SJSA1 (cell line): ENCODE measurements at places on chromosomes 16 and 17.

DNA sequence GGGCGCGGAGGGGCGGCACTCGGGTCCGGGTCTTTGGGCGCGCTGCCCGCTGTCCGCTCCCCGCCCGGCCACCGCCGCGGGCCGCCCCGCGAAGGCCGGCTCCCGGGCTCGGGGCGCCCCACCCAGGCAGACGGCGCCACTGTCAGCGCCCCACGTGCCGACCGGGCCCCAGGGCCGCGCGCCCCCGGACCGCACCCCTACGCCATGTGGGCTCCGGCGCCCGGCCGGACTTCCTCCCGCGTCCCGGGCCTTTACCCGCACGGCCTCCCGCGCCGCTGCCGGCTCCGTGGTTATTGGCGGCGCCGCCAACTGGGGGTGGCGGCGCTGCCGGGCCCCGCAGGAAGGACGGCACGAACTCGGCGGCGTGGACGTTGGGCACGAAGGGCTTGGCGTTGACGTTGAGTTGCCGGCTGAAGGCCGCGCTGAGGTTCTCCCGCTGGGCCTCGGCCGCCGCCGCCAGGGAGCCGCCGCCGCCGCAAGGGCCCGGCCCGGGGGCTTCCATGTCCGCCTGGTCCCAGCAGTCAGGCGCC lies 577 bp downstream of the GSPT1 start:
- no peak for DNase-seq

GRCh38 chr17:44467108-44467507 lies 36.1 kb downstream of the GPATCH8 start:
- no peak for DNase-seq

DNA sequence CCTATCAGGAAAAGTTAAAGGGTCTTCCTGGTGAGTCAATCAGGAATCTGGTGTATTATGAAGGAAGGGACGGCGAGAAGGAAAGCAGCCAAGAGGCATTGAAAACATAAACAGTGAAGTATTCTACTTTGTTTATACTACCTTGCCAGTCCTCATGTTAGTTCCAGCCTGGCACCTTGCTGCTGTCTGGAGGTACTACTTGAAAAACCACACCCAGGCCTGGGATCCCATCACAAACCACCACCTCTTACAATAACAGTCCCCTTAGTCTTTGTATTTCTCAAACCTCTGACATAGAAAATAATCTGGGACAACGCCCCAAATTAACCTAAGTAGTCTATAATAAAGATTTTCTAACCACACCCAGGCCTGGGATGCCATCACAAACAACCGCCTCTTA lies 676.7 kb upstream of the SOX9 start:
- peak; percentile 27 for DNase-seq

GRCh38 chr17:82883419-82884031 lies 43.7 kb upstream of the ZNF750 start:
- no peak for DNase-seq

DNA sequence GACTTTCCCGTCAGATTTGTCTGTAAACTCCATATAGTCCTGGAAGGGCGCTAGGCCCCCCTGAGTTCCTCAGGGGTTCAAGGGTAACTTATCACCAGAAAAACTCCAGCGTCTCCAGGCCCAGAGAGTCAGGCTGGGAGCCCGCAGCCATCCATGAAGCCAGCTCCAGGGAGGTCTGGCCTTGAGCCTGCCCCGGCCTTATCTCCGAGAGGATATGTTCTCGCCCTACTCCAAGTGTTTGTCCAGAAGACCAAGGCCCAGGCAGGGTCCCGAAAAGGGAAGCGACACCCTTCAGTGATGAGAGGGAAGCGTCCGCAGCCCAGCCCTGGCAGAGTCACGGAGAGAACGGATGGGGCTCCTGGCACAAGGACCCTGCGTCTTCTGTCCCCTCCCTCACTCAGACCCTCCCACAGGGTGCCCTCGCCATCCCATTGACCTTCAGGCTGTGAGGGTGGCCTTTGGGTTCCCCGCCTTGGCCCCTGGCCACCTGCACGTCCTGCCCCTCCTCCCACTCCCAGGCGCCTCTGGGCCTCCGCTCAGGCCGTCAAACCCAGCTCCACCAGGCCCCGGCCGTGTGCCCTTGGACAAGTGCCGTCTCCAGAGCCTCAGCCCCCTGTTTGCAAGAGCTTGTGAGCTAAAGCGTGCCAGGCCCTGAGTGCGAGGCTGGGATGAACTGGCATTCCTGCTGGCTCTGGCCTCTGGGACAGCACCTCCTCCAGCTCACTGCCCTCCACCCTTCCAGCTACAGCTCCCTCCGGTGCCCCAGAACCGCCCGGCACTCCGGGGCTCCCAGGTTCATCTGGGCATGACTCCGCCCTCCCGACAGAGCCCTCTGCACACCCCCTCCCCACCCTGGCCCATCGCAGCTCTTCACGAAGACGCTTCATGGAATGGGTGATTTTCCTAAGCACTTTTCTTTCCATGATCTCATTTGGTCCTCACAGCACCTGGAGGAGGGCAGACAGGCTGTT lies 83.4 kb downstream of the ZDHHC7 start:
- no peak for DNase-seq

DNA sequence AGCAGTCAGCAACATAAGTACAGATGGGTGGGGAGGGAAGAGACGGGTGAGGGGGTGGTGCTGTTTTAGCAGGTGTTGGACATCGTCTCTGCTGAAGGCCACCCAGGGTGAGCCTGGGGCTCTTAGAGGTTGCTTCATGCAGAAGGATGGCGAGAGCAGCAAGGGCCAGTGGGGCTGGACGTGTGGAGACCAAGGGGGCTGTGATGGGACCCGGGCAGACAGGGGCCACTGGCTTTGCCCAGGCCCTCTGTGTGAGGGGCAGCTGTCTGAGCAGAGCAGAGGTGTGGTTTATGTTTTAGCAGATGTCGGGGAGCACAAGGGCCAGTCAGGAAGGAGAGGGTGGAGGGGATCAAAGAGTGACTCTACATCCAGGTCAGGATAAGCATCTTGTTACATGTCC lies 4.8 kb downstream of the NARF start:
- no peak for DNase-seq

DNA sequence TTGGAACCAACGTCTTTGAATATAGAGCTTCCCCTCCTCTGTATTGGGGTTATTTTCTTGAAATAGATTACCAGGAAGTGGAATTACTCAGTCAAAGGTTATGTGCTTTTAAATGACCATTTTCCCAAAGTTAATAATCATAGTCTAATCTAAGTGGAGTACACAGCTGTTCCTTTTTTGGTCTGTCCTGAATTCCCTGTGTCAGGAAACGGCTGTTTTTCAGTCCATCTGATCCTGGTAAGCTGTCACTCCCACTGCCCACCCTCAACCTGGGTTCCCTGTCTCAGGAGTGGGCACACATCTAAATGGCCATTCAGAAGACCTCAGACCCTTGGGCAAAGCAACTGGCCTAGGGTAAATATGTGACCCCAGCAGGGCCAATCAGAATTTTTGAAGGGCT lies 57.6 kb upstream of the KSR1 start:
- DNase-seq, result no peak

GRCh38 chr17:2227025-2227699 lies 76.4 kb downstream of the SMG6 start:
- no peak for DNase-seq

DNA sequence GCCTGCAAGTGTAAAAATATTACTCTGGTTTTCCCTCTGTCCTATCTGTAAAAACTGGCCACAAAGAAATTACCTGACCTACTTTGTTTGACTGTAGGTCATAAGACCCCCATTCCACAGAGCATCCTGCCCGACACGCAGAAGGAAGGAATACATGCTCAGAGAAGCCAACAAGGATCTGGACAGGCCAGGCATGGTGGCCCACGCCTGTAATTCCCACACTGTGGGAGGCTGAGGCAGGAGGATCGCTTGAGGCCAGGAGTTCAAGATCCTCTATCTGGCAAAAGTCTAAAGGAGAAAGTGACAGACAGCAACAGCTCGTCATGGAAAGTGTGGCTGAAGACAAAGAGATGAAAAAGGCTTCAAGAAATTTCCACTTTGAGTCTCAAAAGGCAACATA lies 78.2 kb upstream of the RNU2-1 start:
- DNase-seq, result peak; percentile 37

- no peak for DNase-seq
These were observed 612.1 kb downstream of the MAF start for GRCh38 chr16:78988361-78988969.

DNA sequence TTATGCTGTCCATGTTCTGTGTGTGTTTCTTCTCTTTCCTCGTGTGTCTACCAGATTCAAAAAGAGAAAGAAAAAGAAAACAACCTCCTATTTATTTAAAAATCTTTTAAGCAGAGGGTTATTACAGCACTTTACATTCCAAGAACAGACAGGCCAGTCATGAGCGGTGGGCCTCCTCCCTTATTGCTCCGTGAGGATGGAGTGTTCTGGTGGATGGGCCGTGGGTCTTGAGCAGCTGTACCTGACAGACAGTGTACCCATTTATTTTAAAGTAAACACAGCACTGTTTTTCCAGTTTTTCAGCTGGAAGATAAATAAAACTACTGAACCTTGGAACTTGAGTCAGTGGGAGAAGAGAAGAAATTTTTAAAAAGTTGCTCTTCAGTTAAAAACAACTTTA lies 52.4 kb downstream of the WWP2 start:
- no peak for DNase-seq

- no peak for DNase-seq
These were observed 48.0 kb downstream of the ACTG1 start for GRCh38 chr17:81464586-81464985.

- DNase-seq, result no peak
These were observed 3.6 kb downstream of the CHD9 start for GRCh38 chr16:53058441-53058840.
